Tibial artery (tissue), 4 donors: ENCODE measurements at places on chromosomes 4 and X.

DNA sequence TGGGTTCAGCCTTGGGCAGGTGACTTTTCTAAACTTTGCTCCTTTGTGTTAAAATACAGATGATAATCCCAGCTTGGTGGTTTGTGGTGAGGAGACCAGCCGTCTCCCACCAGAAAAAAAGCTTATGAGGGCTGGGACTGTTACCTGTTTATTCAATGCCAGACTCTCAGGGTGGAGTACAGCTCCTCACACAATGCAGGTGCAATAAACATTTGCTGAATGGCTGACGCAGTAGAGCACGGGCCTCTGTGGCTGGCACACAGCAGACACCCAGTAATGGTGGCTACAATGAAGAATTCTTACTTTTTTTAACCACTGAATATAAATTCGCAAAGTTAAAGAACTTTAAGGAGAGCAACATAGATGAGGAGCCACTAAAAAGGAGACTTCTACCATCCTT lies 30.2 kb downstream of the BEND4 start:
- DNase-seq, result no peak

- no peak for DNase-seq
Observed at GRCh38 chr4:133799717-133800315, 401.8 kb downstream of the PABPC4L start.

- no peak for DNase-seq
Observed at GRCh38 chr4:76952656-76953582, 3.4 kb downstream of the SEPTIN11 start.

DNA sequence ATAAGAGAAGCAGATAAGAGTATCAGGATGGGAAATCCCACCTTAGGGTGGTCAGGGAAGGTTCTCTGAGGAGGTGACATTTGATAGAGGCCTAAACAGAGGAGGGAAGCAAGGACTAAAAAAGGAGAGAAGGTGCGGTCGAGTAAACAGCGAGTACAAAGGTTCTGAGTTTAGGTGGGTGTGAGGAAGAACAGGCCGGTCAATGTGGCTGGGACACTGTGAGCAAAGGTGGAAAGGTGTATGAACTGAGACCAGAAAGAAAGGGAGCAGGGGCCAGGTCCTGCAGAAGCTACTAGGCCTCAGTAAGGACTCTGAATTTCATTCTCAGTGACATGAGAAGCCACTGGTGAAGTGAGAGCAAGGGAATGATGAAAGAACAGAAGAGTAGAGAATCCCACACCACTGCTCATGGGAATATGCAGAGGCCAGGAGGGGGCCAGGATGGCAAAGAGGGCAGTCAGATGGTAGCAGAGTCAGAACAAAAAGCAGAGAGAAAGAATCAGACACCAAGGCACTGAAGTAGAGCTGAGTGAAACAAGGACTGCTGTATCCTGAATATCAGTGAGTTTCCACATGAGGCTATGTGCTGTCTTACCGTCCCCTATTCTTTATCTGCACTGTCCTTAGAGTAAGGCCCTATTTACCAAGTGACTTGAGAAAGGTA lies 18.0 kb downstream of the PRSS48 start:
- DNase-seq, result no peak

DNA sequence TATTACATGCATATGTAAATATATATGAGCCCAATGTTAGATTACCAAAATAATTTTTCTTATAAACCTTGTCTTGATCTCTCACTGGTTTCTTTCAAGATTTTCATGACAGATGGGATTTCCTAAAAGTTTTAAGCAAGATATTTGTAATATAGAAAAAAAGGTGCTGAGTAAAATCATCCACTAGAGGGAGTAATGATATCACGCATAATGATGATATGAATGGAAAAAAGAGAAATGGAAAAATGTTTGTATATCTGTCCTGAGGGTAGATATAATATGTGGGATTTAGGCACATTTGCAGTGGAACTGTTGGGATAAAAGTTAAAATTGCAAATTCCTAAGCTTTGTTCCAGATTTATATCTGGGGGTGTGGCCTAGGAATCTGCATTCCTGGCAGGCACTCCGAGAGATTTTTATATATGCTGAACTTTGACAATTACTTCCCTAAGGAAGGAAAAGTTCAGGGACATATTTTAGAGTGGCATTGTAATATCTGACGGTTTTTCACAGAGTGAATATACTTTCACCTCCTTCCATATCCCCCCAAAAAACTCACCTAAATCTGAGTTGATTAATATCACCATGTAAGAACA lies 60.5 kb downstream of the TMA16 start:
- DNase-seq, result no peak

- DNase-seq, result no peak
Observed at GRCh38 chrX:67961516-67961915, 417.7 kb downstream of the AR start.

DNA sequence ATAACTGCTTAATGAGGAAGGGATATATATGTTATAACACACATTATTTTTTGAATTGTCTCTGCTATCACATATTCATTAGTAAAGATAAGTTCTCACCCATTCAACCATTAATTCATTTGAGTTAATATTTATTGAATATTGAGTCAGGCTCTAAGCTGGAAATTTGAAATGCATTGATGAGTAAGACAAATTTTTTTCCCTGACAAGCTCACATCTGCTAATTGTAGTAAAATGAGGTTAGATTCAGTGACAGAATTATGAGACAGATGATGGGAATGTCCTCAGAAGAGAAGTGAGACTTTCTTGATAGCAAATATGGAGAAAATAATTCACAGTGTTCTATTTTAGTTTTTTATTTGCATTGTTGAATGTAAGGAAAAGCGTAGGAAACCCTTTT lies 194.3 kb downstream of the SLC4A4 start:
- DNase-seq, result no peak

DNA sequence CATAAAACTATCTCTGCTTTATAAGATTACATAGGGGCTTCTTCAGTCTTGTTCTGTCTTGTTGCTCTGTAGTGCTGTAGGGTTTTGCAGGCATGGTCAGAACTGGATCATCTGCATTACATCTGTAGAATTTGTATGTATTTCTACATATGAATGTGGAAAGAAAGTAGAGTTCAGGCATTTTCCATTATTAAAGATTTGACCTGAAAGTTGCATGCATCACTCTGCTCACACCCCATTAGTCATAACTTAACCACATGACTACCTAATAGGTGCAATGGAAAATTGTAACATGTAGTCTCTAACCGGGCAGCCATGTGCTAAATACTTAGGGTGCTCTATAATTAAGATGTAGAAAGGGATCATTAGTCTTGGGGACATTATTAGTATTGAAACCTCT lies 45.7 kb upstream of the AGA start:
- DNase-seq, result no peak

DNA sequence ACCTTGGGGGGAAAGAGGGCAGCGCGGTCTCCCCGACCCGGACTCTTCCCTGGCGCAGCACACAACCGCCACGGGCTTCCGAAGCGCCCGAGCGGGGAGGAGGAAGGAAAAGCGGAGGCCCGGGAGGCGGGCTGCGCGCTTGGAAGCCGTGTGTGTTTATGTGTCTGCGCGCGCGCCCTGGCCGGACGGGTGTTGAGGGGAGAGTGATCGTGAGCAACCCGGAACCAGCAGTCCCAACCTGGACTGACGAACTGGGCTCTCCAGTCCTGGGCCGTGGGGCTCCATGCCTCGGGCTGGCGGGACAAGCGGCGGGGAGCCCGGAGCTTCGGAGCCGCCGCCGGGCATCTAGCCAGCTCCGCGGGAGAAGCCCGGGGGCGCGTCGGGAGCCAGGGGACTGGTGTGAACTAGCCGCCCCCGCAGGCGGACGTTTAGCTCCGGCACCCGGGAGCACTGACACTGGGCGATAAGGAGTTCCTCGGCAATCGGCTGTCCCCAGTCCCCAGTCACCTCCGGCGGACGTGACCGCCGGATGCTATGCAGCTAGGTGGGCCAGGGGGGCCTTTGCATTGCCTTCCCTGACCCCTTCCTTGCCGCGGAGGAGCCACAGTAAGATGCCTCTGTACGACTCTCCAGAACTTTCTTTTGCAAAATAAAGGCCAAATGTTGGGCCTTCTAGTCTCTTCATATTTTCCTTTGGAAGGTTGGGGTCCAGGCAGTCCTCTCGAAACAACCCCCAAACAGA lies 74.8 kb upstream of the BCOR start:
- peak; percentile 84 for DNase-seq

DNA sequence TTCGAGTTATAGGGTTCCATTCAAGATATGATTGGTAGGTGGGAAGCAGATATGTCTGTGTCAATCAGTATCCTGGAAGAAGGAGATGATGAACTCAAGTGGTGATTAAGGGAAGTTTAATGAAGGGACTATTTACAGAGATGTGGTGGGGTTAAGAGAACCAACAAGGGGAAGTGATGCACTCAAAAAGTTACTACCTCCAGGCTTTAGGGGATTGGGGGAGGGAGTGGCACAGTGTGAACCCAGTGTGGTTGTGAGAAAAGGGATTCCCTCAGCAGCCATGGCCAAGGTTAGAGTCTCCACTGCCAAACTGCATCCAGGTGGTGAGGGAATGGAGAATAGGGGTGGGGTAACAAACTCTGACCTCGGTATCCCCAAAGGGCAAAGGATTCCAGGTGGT lies 27.9 kb downstream of the PKD2 start:
- DNase-seq, result no peak

DNA sequence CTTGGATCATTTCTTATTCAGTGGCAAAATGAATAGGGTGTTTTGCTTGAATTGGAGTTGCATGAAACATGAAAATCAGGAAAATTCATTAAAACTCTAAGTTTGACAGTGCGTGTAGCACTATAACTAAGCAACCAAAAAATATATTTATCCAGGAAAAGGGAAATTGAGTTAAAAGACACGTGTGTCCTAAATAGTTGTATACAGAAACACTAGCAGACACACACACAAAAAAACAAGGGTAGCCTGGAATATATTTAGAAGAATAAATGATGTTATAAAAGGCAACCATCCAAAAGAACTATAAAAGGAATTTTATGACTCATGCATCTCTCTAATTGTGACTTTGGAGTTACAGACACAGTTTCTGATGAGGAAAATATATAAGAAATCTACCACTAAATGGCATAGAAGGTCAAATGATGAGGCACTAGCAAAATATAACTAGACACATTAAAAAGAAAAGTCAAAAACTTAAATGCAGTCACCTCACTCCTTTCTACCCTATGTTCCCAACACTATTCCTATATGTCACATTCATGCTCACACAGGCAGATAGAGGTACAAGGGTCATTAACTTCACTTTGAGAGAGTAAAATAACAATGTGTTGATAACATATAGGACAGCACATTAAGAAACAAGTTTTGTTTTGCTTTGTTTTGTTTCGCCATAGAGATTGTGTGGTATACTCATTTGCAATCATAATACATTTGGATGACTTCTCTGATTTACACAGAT lies 793.6 kb upstream of the INTU start:
- no peak for DNase-seq

DNA sequence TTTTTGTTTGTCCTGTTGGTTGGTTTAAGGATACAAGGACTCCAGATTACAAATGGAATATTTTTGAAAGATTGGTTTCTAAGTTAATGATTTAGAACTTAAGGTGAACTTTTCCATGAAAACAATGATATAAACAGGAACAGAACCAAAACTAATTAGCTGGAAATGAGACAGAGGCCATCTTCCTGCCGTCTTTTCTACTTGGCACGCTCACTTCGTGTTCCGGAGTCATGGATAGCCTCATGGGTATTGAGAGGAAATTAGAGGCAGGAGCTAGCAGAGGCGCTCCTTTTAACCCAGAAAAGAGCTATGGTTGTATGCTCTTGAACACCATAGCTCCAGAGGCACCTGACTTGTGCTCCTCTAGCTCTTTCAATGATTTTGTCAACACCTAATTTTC lies 2.4 kb downstream of the FAM241A start:
- DNase-seq, result no peak

DNA sequence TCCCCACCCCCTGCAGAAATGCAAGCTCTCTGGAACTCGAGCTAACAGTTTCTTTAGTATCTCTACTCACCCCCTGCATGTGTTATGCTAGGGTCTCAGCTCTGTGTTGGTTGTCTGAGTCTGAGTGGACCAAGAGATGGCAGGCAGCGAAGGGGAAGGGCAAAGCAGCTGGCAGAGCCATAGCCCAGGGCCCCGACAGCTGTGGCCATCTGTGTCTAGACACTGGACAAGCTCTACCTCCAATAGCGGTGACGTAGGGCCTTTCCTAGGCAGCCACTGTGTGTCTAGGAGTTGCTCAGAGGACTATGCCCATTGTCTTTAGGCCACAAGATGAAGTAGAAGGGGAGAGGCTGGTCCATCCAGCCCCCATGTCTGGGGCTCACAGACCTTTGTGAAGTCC lies 79.2 kb downstream of the EFNB1 start:
- no peak for DNase-seq

- DNase-seq, result peak; percentile 53
Observed at GRCh38 chr4:8763966-8764901, 107.4 kb downstream of the HMX1 start.

GRCh38 chr4:133464311-133464710 lies 315.2 kb downstream of the PCDH10 start:
- no peak for DNase-seq

DNA sequence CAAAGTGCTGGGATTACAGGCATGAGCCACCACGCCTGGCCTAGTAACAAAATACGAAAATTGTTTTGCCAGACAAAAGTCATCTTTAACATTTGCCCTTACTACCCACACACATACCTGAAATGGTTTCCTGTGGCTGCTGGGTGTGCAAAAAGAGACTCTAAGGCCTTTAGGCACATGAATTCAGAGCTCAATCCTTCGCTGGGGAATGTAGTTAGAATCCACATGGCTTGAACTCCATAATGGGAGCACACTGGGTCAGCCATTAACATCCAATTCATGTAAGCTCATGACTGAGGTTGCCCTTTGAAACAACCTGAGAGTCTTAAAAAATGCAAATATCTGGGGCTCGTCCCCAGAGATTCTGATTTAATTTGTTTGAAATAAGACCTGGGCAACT lies 87.8 kb downstream of the HPGD start:
- no peak for DNase-seq

- no peak for DNase-seq
Observed at GRCh38 chr4:14607578-14607977, 394.7 kb upstream of the CPEB2 start.

- no peak for DNase-seq
Observed at GRCh38 chrX:42837101-42837726, 59.3 kb upstream of the PPP1R2C start.

DNA sequence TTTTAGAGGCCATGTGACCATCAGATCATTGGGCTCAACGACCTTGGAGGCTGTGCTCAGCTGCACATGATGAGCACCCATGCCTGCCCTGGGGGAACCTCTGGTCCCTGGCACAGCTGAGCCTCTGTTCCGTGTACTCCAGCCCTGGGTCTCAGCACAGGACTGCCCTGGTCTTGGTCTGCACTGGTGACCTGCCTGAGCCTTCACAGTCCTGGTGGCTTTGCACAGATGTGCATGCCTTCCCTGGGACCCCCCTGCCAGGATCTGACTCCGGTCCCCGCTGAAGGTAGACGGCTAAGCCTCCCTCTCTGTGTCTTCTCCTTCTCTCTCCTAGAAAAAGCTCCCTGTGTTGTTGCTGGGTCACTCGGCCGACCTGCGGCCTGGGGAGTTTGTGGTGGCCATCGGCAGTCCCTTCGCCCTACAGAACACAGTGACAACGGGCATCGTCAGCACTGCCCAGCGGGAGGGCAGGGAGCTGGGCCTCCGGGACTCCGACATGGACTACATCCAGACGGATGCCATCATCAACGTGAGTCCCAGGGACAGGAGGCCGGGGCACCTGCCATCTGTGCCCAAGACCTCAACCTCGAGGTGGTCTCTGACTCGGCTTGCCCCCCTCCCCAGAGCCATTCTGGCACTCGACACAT lies 21.6 kb downstream of the HTRA3 start:
- DNase-seq, result peak; percentile 12
